ENCODE measurements at places on chromosomes 4 and X.

DNA sequence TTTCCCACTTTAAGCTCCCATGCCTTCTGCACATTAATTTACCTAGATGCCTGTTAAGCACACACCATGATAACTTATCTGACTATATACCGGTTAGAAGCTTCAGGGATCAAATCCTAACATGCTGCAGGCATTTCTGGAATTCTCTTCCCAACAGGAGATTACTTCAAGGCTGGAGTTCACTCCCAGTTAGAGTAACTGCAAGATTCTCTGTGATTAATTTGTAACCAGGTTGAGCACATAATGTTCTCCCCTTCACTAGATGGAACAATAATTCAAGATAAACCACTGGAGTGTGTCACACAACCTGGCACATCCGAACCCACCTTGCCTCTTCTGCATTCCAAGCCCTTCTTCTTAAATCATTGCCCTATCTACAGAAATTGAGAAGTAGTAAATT, 11.8 kb upstream of the UGT2A3 start:
- no peak for DNase-seq

- no peak for DNase-seq
Measured at GRCh38 chr4:26003056-26003455, 89.0 kb downstream of the SMIM20 start.

DNA sequence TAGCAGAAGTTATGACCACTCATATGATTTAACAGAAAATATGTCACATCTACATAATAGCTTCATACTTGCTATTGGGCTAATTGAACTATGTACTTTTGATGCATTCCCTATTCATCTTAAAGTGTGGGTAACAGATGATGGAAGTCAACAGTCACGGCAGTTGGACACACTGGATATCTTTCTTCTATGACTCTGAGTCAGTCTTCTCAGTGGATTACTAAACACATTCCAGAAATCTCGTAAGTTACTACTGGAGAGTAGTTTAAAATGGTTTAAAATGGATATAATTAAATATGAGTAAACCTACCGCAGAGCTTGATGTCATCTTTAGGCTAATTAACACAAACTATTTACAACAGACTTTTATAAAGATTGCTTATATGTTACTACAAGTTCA, 30.1 kb upstream of the CFAP299 start:
- DNase-seq: no peak

GRCh38 chrX:153333266-153333665, 687 bp upstream of the ZNF275 start:
- no peak for DNase-seq

- no peak for DNase-seq
Measured at GRCh38 chr4:24913119-24913485, 260 bp upstream of the CCDC149 start.

GRCh38 chr4:1196421-1197183, 24.2 kb upstream of the SPON2 start:
- DNase-seq: no peak

- no peak for DNase-seq
Measured at GRCh38 chr4:33477715-33478114, 2757.5 kb downstream of the PCDH7 start.

DNA sequence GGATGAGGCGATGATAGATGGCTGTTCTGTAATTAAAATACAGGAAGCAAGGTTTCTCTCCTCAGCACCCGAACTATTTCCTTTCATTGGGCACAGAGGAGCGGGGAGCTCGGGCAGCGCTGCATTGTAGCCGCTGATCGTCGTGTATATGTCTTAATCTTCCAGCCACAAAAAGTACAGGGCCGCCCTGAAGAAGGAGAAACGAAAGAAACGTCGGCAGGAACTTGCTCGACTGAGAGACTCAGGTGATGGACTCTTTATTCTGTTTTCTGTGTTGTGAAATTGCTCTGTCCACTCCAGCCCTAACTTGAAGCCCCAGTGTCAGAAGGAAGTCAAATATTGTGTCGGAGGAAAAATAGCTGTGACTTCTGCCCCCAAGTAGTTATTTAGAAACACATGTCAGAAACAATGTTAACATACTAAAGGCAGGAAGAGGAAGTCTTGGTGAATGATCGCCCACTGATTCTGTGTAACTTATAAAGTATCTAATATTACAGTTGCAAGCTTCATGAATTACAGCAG, 546 bp downstream of the ZRSR2 start:
- DNase-seq: no peak

DNA sequence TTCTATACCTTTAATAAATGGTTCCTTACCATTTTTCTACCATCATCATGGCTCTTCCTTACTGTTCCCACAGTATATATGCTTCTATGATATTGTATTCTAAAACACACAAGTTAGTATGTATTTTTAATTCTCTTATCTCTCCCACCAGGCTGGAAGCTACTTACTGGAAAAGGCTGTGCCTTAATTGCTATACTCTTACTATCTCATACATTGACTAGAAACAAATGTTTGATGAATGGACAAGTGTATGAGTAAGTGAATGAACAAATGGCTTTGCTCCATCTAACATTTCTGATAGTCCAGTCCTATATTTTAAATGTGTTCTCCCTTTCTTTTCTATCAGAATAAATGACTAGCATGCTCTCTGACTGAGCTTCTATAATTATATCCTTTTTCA, 320.8 kb upstream of the RASGEF1B start:
- DNase-seq: no peak

DNA sequence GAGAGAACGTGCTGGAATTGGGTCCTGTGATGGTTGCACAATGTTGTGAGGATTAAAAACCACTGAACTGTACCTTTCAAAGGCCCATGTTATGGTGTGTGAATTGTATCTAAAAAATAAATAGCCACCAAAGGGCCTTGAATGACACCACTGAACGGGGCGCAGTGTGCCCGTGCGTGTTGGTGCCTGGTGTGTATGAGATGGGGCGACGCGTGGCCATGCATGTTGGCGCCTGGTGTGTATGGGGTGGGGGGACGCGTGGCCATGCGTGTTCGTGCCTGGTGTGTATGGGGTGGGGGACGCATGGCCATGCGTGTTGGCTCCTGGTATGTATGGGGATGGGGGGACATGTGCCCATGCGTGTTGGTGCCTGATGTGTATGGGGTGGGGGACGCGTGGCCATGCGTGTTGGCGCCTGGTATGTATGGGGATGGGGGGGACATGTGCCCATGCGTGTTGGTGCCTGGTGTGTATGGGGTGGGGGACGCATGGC, 66.6 kb upstream of the HELT start:
- no peak for DNase-seq

- DNase-seq: no peak
Measured at GRCh38 chr4:176792326-176793059, at the start of gene VEGFC. Gene VEGFC (minus strand): TSS chr4:176792922. CDS start chr4:176792311, 611 bp downstream.

DNA sequence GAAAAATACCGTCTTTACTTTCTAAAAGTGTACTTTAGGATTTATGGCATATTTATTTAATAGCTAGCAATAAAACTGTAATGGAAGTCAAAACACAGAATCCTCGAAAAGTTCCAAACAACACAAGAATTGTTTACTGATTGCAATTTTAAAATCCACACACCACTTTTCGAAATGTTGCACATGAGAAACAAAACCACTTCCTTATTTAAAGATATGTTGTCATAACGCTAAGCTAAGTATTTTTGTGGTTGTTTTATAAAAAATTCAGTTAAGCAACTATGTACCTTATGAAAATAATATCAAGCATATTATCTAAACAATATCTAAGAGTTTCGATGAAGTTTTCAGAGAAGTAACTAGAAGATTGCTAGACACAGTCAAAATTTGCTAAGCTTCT, 344 bp downstream of the TMPRSS11D start:
- no peak for DNase-seq

DNA sequence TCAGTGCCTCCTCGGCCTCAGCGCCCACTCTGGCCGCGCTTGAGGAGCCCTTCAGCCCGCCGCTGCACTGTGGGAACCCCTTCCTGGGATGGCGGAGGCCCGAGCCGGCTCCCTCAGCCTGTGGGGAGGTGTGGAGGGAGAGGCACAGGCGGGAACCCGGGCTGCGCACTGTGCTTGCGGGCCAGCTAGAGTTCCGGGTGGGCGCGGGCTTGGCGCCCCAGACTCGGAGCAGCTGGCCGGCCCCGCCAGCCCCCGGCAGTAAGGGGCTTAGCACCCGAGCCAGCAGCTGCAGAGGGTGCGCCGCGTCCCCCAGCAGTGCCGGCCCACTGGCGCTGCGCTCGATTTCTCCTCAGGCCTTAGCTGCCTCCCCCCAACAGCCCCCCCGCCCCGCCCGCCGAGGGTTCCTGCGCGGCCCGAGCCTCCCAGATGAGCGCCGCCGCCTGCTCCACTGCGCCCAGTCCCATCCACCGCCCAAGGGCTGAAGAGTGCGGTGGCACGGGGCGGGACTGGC, 1137.0 kb downstream of the PCDH18 start:
- DNase-seq: no peak

- DNase-seq: no peak
Measured at GRCh38 chrX:43958529-43958928, 14.7 kb downstream of the NDP start.

GRCh38 chr4:19329077-19329476, 922.6 kb upstream of the SLIT2 start:
- no peak for DNase-seq

DNA sequence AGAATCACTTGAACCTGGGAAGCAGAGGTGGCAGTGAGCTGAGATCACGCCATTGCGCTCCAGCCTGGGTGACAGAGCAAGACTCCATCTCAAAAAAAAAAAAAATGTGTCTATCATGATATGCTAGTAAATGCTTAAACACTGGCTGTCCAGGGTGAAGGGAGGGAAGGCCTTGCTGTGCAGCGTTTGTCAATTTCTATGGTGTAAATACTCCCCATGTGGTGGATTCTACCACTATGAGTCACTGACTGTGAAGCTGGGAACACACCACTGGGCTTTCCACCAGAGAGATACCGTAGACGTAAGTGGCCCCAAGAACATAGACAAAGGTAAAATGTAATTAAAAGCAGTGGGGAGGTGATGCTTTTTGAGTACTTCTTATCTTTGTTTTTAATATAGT, 51.3 kb upstream of the LEF1 start:
- no peak for DNase-seq

Measured in stimulated activated CD4-positive, alpha-beta T cell treated with anti-CD3 and anti-CD28 coated beads, Interleukin-15, amount 100 ng/mL, for 1 hour (primary cell).